ENCODE measurements at places on chromosomes 13 and 19.

- no peak for DNase-seq
Measured at GRCh38 chr19:56987184-56987583, 132.6 kb upstream of the USP29 start.

GRCh38 chr13:111668451-111668850 is 348.0 kb downstream of the TEX29 start:
- DNase-seq = no peak

DNA sequence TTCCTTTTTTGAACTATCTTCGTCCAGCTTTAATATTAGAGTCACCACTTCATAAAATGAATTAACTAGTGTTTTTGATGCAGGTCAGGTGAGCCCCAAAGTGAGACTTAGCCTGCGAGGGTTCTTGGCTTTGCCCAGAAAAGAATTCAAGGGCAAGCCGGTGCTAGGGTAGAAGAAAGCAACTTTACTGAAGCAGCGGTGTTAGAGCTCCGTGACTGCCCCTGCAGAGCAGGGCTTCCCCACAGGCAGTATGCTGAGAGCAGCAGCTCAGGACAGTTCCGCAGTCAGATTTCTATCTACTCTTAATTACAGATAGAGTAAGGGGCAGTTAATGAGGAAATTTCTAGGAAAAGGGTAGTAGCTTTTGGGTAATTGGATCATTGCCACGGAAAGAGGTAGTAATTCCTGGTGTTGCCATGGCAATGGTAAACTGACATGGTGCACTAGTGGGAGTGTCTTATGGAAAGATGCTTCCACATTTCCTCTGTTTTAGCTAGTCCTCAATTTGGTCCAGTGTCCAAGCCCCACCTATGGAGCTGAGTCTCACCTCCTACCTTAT is 432.2 kb upstream of the ZNF507 start:
- no peak for DNase-seq

DNA sequence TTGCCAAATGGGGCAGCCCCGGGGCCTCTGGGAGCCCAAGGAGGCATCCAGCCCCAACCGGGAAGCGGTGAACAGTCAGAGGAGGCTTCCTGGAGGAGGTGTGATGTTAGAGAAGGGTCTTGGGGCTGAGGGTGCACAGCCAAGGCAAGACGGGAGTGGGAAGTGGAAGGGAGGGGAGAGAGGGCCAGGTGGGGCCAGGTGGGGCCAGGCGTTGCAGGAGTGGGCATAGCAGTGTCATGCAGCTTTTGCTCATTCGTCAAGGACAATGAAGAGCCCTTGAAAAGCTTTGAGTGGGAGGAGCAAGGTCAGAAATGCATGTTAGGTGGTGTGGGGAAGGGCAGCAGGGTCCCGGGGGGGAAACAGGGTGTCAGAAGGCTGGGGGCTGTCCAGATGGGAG is 1.8 kb downstream of the FBN3 start:
- DNase-seq = no peak

GRCh38 chr19:844546-844971 is 3.8 kb downstream of the PRTN3 start:
- no peak for DNase-seq

DNA sequence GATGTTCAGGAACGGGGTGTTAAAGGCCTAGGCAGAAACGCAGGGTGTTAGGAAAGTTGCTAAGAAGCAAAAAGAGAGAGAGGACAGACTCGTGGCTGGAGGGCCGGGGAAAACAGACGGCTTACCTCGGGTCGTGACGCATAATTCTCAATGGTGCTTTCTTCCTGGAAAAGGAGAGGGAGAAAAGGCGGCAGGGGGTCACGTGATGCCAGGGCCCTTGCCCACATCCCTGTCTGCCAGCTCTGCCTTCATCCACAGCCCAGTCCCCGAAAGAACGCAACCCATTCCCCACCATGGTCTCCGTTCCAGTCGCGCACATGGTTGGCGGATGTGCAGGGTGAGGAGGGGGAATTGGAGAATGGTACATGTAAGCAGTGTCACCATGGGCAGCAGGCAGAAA is 1.6 kb downstream of the KRTDAP start:
- no peak for DNase-seq

GRCh38 chr13:43167731-43168130 is 144.3 kb downstream of the DNAJC15 start:
- DNase-seq = no peak

DNA sequence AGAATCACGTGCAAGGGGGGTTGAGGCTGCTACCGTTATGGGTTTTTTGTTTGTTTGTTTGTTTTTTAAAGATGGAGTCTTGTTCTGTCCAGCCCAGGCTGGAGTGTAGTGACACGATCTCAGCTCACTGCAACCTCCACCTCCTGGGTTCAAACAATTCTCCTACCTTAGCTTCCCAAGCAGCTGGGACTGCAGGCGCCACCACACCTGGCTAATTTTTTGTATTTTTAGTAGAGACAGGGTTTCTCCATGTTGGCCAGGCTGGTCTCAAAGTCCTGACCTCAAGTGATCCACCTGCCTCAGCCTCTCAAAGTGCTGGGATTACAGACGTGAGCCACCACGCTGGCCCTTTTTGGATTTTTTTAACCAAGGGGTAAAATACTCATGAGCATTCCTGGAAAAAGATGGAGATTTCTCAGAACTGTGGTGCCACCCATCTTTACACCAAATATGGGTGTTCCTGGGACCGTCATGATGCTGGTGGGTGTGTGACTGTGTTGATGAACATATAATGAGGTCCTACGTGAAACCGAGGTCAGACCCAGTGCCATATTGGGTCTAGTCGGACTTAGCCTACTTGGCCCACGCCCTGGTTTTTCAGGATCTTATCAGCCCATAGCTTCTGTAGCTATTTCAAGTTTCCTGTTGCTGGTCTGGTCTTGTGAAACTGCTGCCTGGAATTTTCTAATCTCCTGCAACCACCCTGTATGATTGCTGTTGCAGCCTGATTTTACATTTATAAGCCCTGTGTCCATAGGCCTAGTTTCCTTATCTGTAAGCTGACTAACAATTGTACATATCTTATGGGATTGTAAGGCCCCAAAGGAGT is 6.2 kb downstream of the PPP1R15A start:
- DNase-seq = no peak

All from fibroblast of gingiva (primary cell).